ENCODE measurements at places on chromosomes 12 and 14.

DNA sequence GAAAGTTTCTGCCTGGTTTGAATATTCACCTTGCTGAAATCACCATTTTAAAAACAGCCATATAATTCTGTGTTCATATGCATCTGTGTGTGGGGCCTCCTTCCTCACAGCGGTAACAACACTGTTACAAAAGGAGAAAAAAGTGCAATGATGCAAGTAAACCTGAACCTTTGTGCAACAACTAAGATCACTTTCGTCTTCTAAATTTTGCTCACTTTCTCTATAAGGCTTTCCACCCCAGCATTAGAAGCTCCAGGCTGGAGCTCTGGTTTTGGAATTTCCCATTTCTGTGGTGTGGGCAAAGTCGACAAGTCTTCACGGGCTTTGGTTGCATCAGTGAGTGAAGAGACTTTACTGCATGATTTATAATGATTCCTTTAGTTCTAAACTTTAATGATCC, 18.4 kb downstream of the FGD6 start:
- no peak for DNase-seq

GRCh38 chr14:23093991-23094665, 808 bp downstream of the ACIN1 start:
- DNase-seq, result no peak

DNA sequence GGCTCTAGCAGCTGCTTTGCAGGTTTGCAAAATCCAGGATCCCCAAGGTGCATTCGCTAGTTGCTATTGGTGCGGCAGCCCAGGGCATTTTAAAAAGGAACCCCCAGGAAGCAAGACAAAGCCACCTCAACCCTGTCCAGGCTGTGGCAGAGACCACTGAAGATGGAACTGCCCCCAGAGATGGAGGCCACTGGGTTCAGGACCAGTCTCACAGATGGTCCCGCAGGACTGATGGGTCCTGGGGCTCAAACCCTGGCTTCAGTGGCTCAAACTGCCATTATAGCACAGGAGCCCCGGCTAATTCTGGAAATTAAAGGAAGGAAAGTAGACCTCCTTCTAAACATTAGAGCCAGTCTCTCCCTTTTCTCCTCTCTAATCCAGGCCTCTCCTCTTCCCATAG, 79.8 kb upstream of the TSPAN11 start:
- no peak for DNase-seq

GRCh38 chr14:101496776-101497683, 64.3 kb upstream of the DIO3 start:
- no peak for DNase-seq

GRCh38 chr12:112782943-112783342, 8.6 kb upstream of the RPH3A start:
- DNase-seq, result no peak

DNA sequence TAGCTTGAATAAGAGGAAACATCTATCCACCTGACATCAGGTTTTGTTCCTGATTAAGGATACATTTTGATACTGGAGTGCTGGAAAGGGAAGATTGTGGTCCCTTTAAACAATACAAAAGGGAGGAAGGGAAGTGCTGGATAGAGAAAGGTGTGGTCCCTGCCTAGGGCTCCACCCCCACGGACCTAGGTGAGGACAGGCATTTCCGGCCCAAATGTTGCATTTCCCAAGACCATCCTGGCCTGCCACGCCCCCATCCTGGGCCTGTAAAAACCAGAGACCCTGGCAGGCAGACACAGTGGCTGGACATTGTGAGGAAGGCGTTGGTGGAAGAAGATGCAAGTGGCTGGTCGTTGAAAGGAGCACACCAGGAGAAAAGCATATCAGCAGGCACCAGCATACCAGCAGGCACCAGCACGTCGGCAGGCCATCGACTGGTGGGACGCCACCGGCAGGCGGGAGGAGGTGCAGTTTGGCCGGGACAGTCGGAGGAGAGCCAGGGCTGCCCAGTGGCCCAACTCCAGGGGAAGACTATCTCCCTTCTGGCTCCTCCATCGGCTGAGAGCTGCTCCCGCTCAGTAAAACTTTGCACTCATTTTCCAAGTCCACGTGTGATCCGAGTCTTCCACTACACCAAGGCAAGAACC, 53.2 kb upstream of the AMN1 start:
- no peak for DNase-seq

DNA sequence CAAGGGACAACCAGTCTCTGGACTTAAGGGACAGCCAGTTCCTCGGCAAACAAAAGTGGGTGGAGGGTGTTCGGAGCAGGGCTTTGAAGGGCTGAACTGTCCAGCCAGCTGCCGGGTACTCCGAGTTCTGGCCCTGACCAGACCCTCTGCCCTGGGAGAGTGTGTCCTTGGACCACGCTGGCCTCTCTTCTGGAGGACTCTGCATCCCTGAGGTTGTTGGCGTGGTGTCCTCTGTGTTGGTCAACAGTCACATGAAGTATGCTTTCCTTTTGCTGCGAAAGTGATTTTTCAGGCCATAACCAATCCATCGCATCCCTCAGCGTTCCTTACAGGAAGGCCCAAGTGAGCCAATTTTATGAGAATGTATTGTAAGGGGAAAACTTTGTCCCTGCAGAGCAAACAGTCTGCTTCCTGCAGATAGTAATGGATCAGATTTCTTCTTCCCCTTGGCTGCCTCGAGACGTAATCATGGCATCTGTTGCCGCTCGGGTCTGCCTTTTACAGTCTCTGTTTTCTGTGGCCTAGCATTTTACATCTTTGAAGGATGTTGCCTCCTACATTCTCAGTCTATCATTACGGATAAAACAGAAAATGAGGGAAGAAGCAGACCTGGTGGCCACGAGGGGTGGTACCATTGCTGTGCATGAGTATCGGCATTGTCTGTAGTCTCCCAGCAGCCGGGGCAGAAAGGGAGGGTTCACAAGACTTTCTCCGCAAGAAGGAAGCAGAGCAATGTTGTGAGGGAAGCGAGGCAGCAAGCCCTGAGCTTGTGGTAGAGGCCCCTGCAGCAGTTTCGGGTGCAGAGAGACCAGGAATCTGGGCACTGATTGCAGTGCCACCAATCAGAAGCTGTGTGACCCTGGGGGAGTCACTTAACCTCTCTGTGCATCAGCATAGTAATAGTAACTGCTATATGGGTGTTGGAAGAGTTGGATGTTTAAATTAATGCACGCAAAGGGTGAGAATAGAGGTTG, 47.4 kb downstream of the SMIM41 start:
- no peak for DNase-seq

DNA sequence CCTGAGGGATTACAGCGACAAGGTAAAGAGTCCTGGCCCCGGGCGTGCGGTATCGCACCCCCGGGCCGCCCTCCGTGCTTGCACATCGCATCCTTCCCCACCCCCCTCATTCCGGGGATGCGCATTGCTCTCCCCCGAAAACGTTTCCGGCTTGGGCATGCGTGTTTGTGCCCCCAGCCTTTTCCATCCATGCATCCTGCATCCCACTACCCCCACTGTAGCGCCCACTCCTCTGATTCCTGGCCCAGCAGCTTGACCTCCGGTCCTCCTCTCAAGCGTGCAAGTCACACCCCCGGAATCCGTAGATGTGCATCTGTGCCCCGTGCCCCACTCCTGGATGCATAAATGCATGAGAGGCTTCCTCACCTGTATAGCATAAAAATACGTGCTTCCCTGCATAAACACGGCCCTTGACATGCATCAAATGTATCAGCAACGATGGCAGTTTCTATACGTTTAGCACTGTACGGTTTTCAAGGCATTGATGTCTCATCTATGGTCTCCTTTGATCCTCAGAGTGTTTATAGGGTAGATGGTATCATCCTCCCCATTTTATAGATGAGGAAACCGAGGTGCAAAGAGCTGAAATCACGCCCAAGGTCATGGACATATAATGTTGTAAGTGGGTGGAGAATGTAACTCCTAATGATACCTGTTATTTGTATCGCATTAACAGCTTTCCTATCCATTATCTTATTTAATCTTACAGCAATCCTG, 484 bp downstream of the RIC8B start:
- DNase-seq, result no peak

- DNase-seq, result no peak
Measured at GRCh38 chr14:61646366-61647116, 48.8 kb upstream of the HIF1A start.

- DNase-seq, result no peak
Measured at GRCh38 chr12:14664434-14665023, 31.9 kb downstream of the GUCY2C start.

DNA sequence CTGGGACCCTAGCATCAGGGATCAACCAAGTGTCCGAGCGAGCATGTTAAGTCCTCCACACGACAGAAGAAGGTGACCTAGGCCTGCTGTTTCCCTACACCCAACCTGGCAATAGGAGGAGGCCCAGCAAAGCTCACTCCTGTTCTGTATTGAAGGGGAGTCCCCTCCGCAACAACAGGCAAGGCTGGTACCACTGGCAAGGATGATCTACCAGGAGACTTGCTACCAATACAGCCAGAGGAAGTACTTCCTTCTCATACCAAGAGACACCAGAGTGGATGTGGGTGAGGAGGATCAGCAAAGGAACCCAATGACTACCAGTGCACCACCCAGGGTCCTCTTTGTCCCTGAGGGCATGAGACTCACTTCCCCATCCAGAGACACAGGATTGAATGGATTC, 4.9 kb downstream of the KLRC1 start:
- DNase-seq, result no peak

DNA sequence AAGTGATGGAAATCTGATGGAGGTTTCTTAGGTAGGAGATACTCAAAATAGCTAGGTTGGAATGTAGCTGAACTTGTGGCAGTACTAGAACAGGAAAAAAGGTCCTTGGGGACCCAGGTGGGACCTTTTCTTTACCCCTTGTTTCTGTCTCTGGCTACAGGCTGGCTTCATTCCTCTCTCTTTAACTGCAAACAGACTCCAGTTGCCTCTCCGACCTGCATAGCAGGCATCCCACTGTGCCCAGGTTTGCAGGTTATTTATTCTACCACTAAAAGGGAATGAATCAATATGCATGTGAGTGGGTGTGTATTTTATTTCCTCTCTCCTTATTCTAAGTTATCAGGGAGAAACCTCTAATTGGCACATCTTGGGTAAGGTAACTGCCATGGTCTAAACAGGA, 758.1 kb downstream of the MED13L start:
- no peak for DNase-seq

- DNase-seq, result no peak
Measured at GRCh38 chr12:121128908-121129810, 3.5 kb upstream of the P2RX7 start.

DNA sequence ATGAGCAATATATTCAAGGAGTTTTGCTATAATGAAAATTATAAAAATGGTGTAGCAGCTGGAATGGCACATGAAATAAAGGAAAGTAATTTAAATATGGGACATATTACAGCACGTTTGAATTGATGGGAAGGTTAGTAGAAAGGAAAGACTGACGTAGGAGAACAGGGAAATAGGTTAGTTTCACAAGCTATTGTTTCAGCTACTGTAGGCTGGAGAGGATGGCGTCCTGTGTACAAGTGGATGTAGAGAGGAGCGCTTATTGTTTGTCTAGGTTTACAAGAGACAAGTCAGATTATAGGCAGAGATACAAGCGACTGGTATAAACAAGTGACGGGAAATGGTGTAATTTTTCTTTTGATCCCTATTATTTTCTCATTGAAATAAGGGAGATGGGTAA, 431.2 kb upstream of the PDE3A start:
- no peak for DNase-seq

DNA sequence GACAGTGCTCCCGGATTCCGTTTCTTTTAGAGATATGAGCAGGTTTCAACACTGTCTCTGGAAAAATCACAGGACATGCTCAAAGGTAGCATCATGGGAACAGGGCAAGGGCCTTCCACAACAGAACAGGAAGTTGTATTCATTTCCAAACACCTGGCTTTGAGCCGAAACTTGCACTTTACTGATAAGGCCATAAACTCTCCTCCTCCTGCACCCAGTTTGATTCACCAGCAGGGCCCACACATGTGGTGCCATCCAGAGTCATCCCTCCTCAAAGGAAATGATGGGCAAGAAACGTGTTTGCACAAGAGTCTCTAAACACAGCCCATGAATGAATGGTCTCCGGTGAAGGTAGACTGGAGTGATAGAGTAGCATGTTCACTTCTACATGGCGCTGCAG, 268.4 kb upstream of the FKBP4 start:
- no peak for DNase-seq

GRCh38 chr12:3250034-3250433, 172.9 kb downstream of the TSPAN9 start:
- no peak for DNase-seq

GRCh38 chr12:44728566-44728965, 147.5 kb downstream of the NELL2 start:
- DNase-seq, result no peak

- no peak for DNase-seq
Measured at GRCh38 chr12:94174576-94174975, 26.2 kb downstream of the PLXNC1 start.

DNA sequence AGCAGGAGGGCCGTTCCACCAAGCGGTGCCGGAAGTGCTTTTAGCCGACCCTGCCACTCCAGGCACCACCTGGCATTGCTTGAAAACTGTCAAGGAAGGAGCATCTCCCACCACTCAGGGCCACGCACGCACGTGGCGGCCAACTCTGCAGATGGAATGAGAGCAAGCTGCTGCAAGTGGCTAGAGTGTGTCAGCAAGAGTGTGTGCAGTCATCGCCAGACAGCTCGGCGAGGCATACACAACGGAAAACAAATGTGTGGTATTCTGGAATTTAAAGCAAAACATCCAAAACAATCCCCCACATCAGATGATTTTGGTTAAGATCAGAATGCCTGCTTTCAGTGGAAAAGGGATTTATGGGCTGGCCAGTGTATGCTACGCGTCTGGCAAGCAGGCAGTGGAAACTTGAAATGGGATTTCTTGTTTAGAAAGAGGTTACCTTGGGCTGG, 11.2 kb downstream of the CD9 start:
- peak; percentile 58 for DNase-seq

GRCh38 chr12:48358937-48359513, 8.3 kb upstream of the ZNF641 start:
- no peak for DNase-seq

- no peak for DNase-seq
Measured at GRCh38 chr12:27635349-27635972, 60.8 kb upstream of the REP15 start.

DNA sequence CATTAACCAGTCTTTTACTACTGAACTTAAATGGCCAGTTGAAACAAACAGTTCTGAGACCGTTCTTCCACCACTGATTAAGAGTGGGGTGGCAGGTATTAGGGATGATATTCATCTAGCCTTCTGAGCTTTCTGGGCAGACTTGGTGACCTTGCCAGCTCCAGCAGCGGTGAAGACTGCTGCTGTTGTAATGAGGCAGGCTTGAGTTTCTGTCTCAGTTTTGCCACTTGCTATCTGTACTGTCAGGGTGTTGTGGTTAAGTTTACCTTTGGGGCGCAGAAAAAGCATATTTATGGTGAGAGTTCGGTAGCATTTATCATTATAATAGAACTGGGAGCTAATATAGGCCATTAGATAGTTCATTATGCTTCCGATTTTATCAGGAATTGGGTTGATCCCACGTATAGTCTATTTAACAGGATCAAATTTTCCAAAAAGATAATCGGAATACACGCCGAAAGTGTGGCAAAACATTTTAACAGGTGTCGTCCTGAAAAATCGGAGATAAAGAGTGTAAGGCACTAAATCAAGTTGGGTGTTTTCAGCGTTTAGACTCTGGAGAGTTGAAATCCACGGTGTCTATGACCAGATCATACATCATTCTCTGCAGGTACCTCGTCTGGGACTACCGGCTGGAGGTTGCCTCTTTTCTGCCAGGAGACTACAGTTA, 688 bp upstream of the NECAP1 start:
- DNase-seq, result no peak

GRCh38 chr12:86572455-86572854, 316.3 kb upstream of the MGAT4C start:
- no peak for DNase-seq

- DNase-seq, result peak; percentile 52
Measured at GRCh38 chr12:84502907-84503787, 409.5 kb downstream of the SLC6A15 start.
